AG04449 (cell line): ENCODE measurements at places on chromosomes 5 and 9.

GRCh38 chr5:136985785-136986475 is 513.2 kb downstream of the SPOCK1 start:
- DNase-seq = no peak

DNA sequence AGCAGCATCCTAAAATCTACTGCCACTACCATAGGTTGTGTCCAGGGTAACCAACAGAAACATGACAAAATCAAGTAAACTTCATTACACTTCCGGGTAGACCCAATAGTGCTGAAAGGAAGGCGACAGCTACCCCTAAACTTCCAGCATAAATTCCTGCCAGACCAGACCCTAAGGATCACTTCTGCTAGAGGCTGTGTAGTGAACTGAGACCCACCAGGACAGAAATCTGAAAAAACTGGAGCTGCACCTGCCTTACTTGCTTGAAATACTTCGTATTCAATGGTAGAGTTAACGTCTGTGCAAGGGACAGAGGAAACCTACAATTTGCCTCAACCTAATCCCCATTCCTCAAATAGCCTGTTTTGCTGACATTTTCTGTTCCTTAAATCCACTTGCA is 1.0 kb upstream of the SECISBP2 start:
- no peak for DNase-seq

DNA sequence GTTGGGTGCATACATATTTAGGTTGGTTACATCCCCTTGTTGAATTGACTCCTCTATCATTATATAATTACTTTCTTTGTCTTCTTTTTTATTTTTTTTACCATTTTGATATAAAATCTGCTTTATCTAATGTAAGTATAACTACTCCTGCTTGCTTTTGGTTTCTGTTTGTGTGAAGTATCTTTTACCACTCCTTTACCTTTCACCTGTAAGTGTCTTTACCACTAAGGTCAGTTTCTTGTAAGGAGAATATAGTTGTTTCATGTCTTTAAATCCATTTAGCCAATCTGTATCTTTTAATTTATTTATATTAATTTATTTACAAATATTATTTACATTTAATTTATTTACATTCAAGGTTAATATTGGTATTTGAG is 33.0 kb downstream of the INSL4 start:
- no peak for DNase-seq

GRCh38 chr5:16812448-16812847 is 123.6 kb downstream of the MYO10 start:
- no peak for DNase-seq

DNA sequence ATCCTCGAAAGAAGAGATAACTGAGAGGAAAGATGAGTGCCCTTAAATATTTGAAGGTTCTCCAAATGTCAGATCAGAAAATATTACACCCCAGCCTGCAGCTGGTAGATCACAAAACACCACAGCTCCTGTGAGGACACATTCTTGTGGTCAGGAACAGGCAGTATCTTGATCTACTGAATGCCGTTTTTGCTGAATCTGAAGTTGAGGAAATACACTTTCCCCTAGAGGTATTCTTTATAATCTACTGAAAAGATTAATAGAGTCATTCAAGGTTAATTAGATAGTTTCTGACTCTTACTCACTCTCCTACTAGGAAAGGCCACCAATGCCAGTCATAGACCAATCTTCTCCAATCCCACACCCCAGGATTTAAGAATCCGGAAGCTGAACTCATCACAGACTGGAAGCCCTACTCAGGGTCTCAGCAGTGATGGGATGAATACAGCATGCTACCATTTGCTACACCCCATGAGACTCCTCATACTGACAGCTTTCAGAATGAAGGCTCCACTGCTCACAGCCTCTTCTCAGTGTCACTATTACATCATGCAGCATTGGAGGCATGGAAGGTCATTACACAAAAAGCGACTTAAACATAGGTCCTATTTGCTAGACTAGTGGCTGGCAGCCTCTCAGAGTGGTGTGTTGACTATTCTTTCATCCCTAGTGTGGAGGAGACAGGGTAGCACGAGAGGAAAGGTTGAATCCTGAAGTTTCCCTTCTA is 143.9 kb upstream of the SLC1A3 start:
- DNase-seq = no peak

DNA sequence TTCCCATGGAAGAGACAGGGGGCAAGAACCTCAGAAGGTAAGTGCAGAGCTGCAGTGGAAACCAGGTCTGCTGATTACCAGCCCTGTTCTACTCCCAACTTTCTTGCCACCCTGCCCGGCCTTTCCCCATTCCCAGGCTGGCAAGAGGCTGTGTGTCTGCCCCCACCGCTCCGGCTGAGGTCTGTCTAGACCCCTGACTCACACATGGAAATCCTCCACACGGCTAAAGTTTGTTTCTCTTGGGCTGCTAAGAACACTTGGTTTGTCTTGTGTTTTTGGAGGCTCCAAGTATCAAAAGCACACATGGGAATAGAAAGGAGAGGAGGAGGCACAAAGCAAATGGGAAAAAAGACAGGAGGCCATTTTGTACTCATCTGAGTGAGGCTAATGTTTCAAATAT is 168.3 kb downstream of the GABBR2 start:
- DNase-seq = no peak

- DNase-seq = no peak
These were observed 17.2 kb downstream of the FOXD1 start for GRCh38 chr5:73431204-73431851.

GRCh38 chr5:149149942-149150341 is 8.6 kb downstream of the ABLIM3 start:
- no peak for DNase-seq

DNA sequence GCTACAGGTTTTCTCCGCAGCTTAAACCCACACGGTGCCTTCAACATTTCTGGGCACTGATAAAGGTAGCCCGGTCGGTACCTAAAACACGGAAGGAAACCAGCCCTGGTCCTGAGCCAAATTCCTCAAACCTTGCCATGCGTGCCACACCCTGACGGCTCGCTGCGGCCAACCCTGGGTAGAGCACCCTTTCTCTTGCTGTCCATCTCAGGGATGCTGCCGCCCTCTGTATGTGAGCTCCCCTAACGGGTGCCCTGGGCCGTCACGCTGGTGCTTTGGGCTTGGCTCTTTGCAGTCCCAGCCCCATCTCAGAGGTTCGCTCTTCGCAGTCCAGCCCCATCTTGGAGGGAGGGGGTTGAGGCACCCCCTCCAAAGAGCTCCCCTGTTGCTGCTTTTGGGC is 43.9 kb downstream of the PNPLA7 start:
- no peak for DNase-seq

- DNase-seq = no peak
These were observed 46.3 kb downstream of the PAM start for GRCh38 chr5:102801371-102801770.

DNA sequence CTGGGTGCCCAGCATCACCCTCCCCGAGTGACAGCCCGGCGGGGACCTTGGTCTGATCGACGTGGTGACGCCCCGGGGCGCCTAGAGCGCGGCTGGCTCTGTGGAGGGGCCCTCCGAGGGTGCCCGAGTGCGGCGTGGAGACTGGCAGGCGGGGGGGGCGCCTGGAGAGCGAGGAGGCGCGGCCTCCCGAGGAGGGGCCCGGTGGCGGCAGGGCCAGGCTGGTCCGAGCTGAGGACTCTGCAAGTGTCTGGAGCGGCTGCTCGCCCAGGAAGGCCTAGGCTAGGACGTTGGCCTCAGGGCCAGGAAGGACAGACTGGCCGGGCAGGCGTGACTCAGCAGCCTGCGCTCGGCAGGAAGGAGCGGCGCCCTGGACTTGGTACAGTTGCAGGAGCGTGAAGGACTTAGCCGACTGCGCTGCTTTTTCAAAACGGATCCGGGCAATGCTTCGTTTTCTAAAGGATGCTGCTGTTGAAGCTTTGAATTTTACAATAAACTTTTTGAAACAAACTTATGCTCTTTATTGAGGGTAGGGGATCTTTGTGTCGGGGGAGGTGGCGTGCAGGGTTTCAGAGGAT is 1.3 kb downstream of the GADD45G start:
- no peak for DNase-seq

DNA sequence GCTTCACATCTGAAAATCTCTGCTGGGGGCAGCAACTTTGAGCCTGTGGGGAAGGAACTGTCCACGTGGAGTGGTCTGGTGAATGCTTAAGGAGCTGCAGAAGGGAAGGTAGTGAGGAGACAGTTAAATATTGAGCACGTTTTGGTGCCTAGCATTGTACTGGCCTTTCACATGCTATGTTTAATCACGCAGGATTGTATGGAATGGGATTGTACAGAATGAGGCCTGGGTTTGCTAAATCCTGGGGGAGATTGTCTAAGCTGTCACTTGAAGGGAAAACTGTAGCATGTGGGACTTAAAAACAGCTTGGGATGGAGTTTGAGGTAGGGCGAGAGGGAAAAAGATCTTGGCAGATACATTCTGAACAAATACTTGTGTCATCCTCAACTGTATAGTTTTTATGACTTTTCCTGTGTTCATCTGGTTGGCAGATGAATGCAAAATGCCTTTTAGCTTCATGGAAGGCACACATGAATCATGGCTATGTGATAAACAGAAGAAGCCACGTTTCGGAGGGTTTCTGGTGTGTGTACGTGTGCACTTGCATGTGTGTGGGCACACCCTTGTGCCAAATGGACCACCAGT is 106.6 kb downstream of the TMC1 start:
- DNase-seq = no peak

DNA sequence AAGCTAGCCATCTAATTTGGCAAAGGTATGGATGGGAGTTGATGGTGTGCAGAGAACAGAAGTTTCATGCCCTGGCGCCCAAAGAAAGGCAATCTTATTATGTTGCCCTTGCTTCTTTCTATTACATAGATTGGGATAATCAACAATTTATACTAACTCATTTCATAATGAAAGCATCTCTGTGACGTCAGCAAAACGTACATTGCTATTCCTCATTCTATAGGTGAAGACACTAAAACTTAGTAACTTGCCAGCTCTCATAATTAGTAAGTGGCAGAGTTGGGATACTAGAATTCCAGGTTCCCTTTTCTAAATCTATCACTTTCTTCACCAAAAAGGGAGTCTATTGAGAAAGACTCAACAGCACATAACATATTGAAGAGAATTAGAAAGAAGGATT is 374.8 kb downstream of the NR2F1-AS1 start:
- no peak for DNase-seq

DNA sequence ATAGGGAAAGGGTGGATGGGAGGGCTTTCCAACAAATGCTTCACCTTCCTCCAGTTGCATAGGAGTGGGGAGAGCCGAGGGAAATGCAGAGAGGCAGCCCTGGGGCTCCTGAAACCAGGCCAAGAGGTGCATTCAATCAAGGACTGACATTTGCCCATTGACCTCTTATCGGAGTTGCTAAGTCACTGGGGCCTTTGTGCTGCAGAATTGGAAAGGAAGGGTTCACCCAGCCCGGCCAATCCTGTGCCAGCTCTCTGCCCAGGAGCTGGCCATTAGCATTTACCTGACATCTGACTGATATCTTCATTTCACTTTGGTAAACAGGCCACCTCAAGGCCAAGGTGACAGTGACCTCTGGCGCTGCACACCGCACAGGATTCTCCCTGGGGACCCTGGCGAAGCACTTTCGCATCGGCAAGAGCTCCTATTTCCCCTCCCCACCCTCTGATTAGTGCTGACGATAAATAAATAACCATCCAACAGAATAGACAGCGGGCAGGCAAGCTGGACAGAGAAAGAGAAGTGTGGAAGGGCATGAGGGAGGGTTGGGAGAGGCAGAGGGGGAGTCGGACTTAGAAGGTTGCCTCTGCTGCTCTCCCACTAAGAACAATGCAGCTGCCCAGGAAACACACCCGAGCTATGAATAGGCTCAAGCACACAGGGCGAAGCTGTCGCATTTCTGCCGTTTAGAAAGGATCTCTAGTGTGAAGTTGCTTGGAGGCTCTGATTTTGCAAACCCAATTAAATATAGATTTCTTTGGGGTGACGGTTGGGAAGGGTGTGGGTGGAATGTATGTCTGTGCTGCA is 57.0 kb upstream of the BOD1 start:
- no peak for DNase-seq

GRCh38 chr5:64806537-64806936 is 37.8 kb downstream of the CWC27 start:
- no peak for DNase-seq

DNA sequence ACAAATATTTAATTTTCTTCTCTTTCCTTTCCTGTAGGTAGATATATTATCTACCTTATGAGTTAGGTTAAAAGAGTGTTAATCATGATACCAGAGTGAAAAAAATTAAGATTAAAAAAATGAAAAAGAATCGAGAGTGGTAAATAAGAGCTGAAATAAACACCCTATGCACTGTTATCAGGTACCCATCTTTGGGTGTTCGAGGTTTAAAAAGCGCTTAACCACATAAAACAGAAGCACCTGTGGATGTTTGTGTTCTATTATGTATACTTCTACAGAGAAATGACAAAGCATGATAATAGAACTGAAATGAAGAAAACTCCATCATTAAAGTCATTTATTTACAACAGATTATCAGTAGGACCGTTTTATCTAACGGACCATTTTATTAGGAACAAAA is 25.7 kb upstream of the GCNT4 start:
- DNase-seq = no peak

DNA sequence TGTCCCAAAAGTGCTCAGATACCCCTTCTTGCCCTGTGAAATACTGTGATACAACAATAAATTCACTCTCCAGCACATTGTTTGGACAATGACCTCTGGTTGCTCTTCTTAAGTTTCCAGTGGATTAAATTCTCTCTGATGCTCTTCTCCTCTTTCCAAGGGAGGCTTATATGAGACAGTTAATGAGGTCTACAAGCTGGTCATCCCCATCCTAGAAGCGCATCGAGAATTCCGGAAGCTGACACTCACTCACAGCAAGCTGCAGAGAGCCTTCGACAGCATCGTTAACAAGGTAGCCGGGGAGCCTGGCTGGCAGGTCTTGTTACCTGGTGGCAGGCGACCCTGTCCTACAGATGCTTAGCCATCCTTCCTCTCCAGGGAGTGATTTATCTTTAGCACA is 226.5 kb downstream of the DOCK8 start:
- DNase-seq = no peak

- no peak for DNase-seq
These were observed 699.4 kb upstream of the FAM174A start for GRCh38 chr5:99835791-99836190.

DNA sequence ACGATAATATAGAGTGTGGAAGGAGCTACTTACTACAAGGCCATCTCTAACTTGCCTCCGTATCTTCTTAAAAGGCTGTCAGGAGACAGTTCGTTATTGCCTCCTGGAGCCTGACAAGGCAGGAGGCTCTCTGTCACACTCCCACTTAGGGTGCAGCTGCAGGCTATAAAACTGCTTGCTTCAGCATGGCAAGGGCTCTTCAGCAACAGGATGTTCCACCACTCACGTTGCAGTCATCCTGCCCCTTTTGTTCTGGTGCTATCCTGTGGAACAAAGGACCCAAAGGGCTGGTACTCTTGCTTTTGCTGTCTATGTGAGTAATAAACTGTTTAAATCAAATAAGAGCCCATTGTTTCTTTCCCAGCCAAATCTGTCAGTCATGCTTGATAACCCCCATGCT is 508.9 kb downstream of the NTRK2 start:
- no peak for DNase-seq

- DNase-seq = no peak
These were observed 96.5 kb upstream of the PITX1 start for GRCh38 chr5:135130261-135131215.

DNA sequence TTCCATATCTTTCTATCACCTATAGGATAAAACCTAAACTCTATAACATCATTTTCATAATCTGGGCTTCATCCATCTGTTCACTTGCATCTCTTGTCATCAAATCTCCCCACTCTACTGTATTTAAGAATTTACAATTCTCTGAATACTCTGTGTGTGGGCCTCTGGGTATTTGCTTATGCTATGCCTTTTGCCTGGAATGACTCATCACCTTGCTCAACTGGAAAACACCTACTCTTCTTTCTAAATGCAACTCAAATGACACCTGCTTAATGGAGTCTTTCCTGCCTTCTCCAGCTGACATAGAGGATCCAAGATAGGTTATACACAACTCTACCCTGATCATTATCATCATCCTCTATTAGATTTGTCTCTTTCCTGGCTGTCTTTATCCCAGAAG is 421.7 kb downstream of the SPATA31D1 start:
- DNase-seq = no peak
